ENCODE measurements at places on chromosomes 4 and X. TPM values are rescaled to one million over a fixed set of nuclear protein-coding genes. Genes with fewer than 3 reads are reported as not detected.

DNA sequence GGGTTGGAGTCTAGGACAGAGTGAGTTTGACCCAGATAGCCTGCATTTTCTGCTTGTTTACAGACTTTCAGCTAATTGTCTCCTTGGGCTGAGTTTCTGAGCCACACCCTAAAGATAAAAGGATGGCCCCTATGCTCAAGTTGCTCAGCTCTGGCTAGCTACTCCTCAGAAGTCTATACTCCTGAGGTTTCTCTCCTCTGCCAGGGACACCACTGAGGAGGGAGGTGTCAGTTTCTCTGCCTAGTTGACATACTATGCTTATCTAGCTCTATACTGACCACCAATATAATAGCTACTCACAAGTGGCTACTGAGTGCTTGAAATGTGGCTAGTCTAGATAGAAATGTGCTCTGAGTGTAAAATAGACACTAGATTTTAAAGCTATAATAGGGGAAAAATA is 23.6 kb downstream of the HADH start:
- DNase-seq: no peak

GRCh38 chrX:74536832-74537371 is 77.5 kb downstream of the RLIM start:
- DNase-seq: no peak

Gene S100P
- total RNA-seq: not detected

DNA sequence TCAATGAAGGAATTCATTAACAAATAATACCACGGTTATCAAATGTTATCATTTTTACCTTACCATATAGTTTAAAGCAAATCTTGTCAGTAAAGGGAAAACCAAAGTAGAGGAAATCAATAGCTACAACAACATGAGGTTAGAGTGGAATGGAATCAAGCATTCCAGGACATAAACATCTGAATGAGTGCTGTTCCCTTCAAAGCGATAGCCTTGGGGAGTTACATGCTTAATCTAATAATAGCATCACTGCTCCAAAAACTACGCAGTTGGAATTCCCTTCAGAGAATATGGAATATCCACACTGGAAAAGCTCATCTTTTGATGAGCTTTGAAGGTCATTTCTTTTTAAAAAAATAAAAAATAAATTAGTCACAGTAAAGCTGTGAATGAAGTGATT is 31.2 kb downstream of the PDE5A start:
- no peak for DNase-seq

GRCh38 chr4:16894406-16894805 is 4.0 kb downstream of the LDB2 start:
- DNase-seq: no peak

Gene CPLX1
- 0.37 TPM for total RNA-seq

Gene CENPVL1
- total RNA-seq: not detected

Gene MAGED4
- total RNA-seq: 10.3 TPM

Gene TLL1
- total RNA-seq: 2.2 TPM

DNA sequence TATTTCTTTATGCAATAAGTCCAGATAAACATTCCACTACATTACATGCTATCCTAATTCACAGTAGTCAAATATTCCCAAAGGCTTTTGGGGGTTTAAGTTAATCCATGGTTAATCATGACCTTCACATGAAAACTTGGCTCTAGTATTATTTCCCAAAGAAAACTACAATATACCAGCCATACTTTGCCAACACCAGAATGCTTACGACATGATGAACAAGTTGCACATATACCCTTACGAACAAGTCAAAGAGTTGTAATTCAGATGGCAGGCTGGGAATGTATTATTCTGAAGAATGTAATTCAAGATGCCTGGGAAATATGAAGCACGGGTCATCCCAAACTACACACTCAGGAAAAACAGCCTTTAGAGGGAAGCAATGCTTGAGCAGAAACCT is 499.6 kb downstream of the PPARGC1A start:
- DNase-seq: no peak

- no peak for DNase-seq
Measured at GRCh38 chr4:74527049-74527448, 82.1 kb downstream of the AREG start.

Gene ITGB1BP2
- total RNA-seq: not detected

Gene ITIH6
- not detected for total RNA-seq

Gene FGG
- not detected for total RNA-seq

DNA sequence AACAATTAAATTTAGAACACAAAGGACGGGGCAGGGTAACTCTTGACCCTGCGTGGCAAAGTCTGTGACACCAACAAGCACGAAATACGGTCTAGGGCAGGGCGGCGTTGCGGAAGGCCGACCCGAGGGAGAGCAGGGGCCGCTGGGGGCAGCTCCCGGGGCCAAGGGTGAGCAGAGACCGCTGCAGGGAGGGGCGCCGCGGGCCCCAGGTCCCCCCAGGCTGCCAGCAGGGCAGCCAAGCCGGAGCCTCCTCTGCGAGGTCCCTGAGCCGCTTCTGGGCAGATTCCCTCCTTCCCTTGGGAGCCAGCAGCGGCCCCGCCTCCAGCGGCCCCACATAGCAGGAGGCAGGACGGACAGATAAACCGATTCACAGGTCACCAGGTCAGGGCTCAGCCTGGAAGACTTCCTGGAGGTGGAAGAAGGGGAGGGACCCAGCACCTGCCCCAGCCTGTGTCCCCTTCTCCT is 90.2 kb downstream of the FAM53A start:
- DNase-seq: no peak
